ENCODE measurements at places on chromosomes 2 and 18.

DNA sequence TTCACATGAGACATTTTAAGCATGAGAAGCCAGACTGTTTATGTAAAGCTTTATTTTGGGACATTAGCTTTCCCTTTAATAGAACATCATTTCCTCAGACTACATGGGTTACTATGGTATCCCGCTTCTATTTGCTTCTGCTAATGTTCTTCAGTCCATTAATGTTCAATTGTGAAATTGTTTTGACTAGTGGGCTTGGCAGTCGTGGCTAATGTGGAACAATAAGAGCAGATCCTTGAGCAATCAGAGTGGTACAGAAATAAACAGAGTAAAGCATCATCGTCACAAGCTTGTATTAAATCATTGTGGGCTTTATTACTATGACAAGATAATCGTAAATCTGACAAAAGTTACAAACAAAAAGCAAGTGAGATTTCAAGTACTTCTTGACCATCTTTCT lies 60.2 kb downstream of the PDE1A start:
- DNase-seq = no peak
- H3K4me3 ChIP-seq = no peak overlapping the region
- H3K27me3 ChIP-seq = no peaks in the 10 kb centered on the region
- no peaks in the 10 kb centered on the region for H3K36me3 ChIP-seq
- no peaks in the 10 kb centered on the region for H3K4me1 ChIP-seq

- H3K4me1 ChIP-seq = no peaks in the 10 kb centered on the region
- H3K4me3 ChIP-seq = no peak overlapping the region
- H3K36me3 ChIP-seq = no peaks in the 10 kb centered on the region
- H3K27me3 ChIP-seq = peaks cover 3% of the 10 kb centered on the region
- H3K27ac ChIP-seq = no peak overlapping the region
These were observed 63.3 kb downstream of the PXDN start for GRCh38 chr2:1681017-1681318.

GRCh38 chr18:32049393-32050171 lies 31.0 kb downstream of the RNF125 start:
- peaks cover 23% of the 10 kb centered on the region for H3K36me3 ChIP-seq
- DNase-seq = peak; percentile 69
- H3K4me3 ChIP-seq = peak overlapping the region; percentile 77
- peaks cover 76% of the 10 kb centered on the region for H3K4me1 ChIP-seq

- DNase-seq = no peak
- H3K27me3 ChIP-seq = peaks cover 7% of the 10 kb centered on the region
- H3K4me3 ChIP-seq = no peak overlapping the region
- H3K27ac ChIP-seq = no peak overlapping the region
- H3K4me1 ChIP-seq = no peaks in the 10 kb centered on the region
These were observed 79.2 kb downstream of the MDH1 start for GRCh38 chr2:63668000-63668399.

GRCh38 chr2:222038067-222038802 lies 260.6 kb downstream of the PAX3 start:
- H3K27ac ChIP-seq = no peak overlapping the region
- H3K27me3 ChIP-seq = peaks cover 5% of the 10 kb centered on the region
- H3K4me3 ChIP-seq = no peak overlapping the region
- H3K36me3 ChIP-seq = no peaks in the 10 kb centered on the region
- no peak for DNase-seq

GRCh38 chr18:62634458-62634857 lies 80.9 kb upstream of the PHLPP1 start:
- H3K27ac ChIP-seq = no peak overlapping the region
- no peak overlapping the region for H3K4me3 ChIP-seq
- H3K27me3 ChIP-seq = peaks cover 8% of the 10 kb centered on the region
- no peaks in the 10 kb centered on the region for H3K36me3 ChIP-seq
- no peaks in the 10 kb centered on the region for H3K4me1 ChIP-seq

DNA sequence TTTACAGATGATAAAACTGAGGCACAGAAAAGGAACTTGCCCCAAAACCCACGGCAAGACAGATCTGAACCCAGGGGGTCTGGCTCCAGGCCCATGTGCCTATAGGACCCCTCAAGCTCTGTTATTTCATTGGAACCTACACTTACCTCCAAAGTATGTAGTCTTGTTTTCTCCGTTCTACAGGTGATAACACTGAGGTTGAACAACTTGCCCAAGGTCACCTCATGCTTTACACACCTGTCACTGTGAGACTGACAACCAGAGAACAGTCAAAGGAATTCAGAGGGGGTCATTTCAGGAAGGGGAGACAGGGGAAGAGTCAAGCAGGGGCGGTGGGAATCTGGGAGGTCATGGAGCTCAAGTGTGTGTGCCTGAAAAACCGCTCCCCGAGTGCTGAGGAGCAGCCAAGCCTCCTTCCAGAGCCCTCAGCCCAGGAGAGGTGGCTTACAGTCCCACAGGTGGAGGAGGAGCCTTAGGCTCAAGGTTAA lies 47.7 kb downstream of the SERTAD2 start:
- H3K4me1 ChIP-seq = peaks cover 28% of the 10 kb centered on the region
- no peak for DNase-seq
- H3K4me3 ChIP-seq = peak overlapping the region; percentile 83
- H3K27me3 ChIP-seq = no peaks in the 10 kb centered on the region
